Activated CD4-positive, alpha-beta T cell treated with anti-CD3 and anti-CD28 coated beads, Interleukin-2, amount 50 U/mL, for 16 hours (primary cell): ENCODE measurements at places on chromosomes 11 and 22.

- DNase-seq: no peak
Measured at GRCh38 chr11:59898650-59899049, 20.1 kb downstream of the OOSP3 start.

DNA sequence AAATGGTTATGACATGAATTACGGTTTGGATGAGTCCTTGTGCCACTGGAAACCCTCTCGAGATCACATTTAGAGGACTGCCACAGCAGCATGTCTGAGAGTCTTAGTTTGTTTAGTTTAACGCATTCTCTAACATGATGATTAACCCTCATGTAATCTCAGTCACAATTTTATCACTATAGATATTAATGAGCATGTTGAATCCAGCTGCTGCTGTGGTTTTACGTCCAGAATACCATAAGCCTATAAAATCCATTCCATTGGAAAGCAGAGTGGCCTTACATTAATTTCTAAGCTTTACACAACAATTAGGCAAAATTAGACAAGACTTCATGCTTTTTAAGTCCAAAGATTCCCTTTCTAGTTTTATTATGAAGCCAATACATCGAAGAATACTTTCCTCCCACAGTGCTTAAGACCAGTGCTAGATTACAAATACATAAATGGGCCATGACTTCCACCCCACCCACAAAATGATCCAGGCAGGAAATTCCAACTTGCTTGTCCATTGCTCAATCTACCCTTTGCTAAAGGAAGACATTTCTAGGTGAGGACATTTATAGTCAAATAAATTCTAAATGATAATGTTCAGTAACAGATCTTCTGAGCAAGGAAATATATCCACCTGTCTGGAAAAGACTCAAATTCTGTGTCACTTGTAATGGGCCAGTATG, 3.5 kb upstream of the ELMOD1 start:
- DNase-seq: no peak

DNA sequence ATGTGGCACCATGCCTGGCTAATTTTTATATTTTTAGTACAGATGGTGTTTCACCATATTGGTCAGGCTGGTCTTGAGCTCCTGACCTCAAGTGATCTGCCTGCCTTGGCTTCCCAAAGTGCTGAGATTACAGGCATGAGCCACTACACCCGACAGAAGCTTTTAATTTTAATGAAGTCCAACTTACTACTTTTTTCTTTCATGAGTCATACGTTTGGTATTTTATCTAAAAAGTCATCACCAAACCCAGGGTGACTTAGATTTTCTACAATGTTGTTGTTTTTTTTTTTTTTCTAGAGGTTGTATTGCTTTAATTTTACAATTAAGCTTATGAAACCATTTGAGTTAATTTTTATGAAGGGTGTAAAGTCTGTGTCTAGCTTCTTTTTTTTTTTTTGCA, 34.9 kb downstream of the JRKL start:
- no peak for DNase-seq

DNA sequence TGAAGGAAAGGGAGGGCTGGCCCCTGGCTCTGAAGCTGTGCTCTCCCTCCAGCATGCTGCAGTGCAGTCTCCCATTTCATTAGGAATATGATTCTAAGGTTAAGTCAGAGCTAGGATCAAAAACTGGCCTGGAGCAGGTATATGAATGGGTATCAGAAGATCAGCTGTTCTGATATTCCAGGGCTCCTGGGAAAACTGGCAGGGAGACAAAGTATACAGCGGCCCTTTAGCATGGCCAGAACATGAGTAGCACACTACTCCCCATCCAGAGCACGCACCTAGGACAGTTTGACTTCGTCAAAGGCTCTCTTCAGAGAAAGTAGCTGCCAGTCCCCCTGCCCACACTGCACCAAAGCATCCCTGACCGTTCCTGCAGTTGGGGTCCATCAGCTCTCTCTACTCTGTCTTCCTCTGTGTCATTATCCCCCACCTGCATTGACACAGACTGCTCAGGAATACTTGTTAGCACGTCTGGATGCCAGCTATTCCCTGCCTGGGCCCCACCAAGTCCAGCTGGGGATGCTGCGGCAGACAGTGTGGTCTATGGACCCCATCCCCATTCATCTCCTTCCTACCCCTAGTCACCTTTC, 4.0 kb upstream of the FCHSD2 start:
- DNase-seq: no peak

DNA sequence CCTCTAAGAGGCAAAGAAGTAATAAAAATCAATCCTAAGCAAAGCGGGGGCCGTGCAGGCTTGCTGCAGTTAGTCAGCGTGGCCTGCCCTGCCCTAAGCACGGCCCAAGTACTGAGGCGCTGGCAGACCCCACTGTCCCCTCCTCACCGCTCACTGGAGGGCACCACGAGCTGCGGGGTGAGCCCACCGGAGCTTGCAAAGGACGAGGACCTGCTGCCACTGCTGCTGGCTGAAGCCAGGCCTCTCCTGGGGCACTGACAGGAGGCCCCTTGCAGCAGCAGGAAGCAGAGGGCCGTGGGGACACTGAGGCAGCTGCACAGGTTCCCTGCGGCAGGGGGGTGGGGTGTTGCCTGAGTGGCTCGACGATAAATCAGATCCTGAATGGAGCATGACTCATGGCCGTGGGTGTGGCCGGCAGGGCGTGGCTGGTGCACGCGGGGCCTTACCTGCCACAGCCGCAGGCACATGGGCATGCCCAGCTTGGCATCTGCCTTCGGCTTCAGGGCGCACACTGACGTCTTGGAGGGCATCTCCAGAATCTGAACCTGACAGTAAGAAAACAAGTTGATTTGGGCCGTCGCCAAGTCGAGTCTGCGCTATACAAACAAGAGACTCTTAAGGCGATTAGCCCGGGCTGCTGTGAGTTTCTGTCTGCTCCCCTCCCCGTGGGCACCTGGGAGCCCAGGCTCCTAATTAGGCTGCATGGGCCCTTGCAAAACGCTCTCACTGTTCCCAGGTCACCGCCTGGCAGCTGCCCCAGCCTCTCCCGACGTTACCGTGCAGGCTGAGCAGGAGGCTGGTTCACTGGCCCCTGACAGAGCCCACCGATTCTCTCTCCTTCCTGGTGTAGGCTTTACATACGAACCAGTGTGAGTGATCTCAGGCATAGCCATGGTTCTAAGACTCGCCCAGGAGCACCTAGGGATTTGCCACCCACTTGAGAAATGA, 45.9 kb downstream of the TBX1 start:
- no peak for DNase-seq
